Activated CD4-positive, CD25-positive, alpha-beta regulatory T cell (primary cell): ENCODE measurements at places on chromosomes 5 and 9.
A peak's percentile ranks its signal among the peaks of the same experiment; 100 is the strongest.

DNA sequence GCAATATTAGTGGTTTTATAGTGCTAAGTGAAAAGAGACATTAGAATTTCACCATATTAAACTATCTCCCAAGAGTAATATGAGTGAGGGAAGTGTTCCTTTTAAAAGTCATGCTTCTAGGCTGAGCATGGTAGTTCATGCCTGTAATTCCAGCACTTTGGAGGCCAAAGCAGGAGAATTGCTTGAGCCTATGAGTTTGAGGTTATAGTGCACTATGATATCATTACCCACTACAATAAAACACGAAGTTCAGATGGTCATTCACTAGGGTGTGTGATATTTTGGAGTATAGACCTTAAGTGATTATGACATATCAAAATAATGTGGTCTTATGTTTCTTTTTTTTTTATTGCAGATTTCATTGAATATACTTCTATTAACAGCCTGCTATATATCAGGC, 6.7 kb downstream of the KIF2A start:
- DNase-seq = no peak

GRCh38 chr5:14097998-14098471, 45.1 kb upstream of the TRIO start:
- DNase-seq = no peak

DNA sequence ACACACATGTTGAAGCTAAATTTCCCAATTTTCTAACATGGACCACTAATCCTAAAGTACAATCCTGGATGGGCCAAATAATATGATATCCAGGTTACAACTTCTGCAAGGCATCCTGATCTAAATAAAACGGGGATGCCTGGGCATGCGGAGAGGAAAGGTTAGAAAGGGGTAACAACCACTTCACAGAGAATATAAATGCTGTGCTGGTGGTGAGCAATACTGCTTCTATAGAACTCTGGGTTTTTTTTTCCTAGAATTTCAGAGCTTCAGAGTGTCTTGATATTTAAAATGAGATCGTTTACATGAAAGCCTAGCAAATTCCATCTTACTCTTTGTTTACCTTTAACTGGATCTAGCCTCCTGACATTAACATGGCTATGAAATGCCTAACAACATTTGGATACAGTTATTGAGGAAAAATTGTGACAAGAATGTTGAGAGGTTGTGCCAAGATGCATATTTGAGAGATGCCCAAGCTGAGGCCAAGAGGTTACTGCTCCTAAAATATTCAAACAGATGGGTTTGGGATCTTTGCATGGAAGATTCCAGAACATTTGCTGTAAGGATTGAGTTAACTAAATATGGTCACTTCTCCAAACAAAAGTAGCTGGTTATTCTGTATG, 22.4 kb downstream of the TNFAIP8 start:
- DNase-seq = no peak

GRCh38 chr5:105238561-105238960, 1676.0 kb upstream of the NUDT12 start:
- DNase-seq = no peak

GRCh38 chr5:142491270-142491669, 166.4 kb upstream of the SPRY4 start:
- no peak for DNase-seq

GRCh38 chr5:76240336-76240735, 157.2 kb downstream of the SV2C start:
- no peak for DNase-seq

DNA sequence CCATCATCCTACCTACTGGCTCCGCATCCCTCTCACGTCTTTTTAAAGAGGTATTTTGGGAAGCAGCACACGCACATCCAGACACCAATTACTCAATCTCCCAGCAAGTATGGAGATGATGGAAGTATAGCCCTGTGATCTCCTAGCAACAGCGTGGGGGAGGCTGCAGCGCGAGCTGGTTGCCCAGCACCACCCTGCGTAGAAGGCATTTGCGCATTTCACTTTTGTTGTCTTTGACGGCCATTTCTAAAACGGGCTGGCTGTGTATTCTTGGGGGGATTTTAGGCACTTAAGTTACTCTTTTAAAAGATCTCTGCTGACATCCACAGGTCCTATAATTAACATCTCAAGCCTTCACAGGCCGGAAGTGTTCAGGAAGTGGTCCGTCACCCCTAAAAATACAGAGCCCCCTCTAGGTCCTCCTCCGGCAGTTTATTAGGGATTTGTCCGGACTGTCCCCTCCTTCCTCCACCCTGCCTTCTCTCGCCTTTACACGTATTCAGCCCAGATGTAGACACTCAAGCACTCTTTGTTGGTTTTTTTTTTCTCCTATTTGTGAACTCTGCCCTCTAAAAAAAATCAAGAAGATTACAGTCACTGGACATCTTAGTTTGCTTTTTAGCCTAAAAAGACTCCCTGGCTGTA, 371.4 kb downstream of the NTRK2 start:
- no peak for DNase-seq

- DNase-seq = no peak
Measured at GRCh38 chr5:36870399-36871040, 6.0 kb upstream of the NIPBL start.

- no peak for DNase-seq
Measured at GRCh38 chr5:5146530-5147160, 6.5 kb downstream of the ADAMTS16 start.

DNA sequence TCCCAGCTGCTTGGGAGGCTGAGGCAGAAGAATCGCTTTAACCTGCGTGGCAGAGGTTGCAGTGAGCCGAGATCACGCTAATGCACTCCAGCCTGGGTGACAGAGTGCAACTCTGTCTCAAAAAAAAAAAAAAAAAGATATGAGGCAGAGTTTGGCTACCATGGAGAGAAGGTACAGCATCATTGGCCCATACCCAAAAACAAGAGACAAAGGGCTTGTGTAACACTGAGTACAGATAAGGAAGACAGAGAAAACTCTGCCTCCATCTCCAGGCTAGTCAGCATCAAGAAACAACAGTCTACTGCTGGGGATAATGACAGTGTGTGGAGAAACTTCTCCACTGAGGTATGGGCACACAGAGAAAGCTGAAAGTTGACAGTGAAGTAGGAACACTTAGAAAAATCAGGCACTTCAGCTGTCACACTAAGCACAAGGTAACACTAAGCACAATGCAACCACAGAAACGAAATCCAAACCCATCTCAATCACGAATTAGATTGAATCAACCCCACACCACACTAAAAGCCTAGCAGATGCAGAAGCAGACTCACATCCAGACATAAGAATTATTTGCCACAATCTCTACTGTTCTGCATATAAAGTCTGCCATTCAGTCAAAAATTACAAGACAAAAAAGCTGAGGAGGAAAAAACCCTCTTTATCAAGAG, 10.5 kb downstream of the PJA2 start:
- no peak for DNase-seq

GRCh38 chr9:100084128-100084453, 14.7 kb downstream of the ERP44 start:
- DNase-seq = no peak

GRCh38 chr5:89005990-89006389, 123.0 kb upstream of the MEF2C start:
- DNase-seq = no peak

DNA sequence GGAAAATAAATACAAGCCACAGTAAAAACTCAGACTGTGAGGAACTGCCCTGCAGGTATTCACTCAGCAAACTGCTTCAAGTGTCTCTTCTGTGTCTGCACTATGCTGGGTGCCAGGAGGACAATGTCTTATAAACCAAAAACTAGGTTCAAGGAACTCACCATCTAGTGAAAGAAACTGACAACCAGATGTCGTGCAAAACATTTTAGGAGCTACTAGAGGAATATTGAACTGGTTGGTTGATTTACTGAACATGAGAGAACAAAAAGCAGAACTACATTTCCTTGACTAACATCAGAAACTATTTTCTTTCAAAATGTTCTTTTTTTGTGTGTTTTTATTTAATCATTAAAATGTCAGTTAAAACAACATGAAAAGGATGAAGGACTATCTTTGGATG, 35.2 kb downstream of the ZNF366 start:
- DNase-seq = no peak

GRCh38 chr9:121556580-121556979, 56.9 kb upstream of the GGTA1 start:
- no peak for DNase-seq

- DNase-seq = no peak
Measured at GRCh38 chr9:105205787-105206495, 38.5 kb upstream of the SLC44A1 start.

DNA sequence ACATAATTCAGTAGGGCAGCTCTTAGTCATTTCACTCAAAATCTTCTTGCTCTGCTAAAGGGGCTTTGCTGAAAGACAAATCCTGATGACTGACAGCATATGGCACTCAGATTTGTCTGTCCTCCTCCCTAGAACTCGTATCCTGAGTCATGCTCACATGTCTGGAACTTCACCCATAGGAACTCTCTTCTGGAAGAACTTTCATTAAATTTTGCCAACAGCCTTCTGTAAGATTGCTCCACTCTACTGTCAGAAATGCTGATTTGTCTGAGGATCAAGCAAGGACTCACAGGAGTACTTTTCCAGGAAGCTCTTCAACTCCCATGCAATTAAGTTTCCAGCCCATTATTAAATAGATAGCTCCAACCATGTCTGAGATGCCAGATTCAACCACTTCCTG, 59.8 kb upstream of the SNX2 start:
- DNase-seq = no peak

- DNase-seq = no peak
Measured at GRCh38 chr5:94691949-94692348, 73.5 kb downstream of the SLF1 start.

- DNase-seq = no peak
Measured at GRCh38 chr9:135601988-135602387, 37.4 kb downstream of the GLT6D1 start.

DNA sequence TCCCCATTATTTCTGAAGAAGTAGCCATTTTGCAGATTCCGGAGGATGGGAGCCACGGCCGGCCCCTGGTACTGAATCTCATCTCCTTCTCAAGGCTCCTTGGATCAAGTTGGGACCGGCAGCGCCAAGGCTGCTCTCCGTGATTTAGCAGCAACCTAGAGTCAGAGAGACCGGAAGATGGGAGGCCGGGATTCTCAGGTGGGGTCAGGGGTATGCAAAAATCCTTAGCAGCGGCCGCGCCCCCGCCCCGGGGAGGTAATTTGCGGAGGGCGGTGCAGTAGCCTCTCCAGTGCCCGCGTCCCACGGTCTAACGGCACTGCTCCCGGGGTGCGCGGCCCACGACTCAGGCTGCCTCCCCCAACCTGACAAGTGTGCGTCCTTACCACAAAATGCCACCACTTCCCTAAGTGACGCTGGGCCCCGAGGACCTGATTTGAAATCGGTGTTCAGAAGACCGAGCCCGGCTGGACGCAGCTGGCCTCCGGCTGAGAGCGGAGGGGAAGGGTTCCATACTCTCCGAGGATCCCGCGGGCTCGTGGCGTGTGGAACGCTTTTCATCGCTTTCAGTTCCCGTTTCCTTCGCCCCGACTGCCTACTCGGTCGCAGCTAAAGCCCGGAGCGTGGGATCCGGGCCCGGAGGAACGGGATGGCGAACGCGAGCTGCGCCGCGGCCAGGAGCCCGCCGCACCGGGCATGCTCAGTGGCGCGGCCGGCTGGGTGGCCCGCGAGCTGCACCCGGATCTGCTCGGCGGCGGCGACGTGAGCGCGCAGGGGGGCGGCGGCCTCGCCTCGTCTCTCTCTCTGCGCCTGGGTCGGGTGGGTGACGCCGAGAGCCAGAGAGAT, at the start of gene SCAMP1:
SCAMP1 (plus strand) TSS at position 787 of the 843 bp plus-strand sequence; CDS start at position 842, 55 bp downstream.
- peak; percentile 82 for DNase-seq

GRCh38 chr9:3475300-3476020, 50.3 kb downstream of the RFX3 start:
- DNase-seq = no peak

GRCh38 chr9:70954126-70954525, 167.3 kb downstream of the TRPM3 start:
- no peak for DNase-seq

- no peak for DNase-seq
Measured at GRCh38 chr5:83608122-83608521, 112.5 kb downstream of the HAPLN1 start.

DNA sequence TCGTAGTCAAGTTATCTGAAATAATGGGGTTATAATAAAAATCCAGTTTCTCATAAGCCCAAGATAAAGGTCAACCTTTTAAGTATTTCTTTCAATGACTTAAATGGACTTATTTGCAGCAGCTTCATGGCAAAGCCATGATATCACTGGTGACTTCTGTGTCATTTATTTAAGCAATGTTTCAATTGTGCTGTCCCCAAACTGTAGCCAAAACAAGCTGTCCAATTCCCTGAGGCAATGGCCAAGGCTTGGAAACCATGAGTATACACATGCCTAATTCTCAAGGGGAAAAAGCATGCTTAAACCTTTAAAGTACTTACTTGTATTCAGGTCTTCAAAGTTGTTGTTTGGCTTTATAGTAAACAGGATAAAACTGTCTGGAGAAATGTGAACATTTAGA, 376.4 kb upstream of the TNC start:
- DNase-seq = no peak

DNA sequence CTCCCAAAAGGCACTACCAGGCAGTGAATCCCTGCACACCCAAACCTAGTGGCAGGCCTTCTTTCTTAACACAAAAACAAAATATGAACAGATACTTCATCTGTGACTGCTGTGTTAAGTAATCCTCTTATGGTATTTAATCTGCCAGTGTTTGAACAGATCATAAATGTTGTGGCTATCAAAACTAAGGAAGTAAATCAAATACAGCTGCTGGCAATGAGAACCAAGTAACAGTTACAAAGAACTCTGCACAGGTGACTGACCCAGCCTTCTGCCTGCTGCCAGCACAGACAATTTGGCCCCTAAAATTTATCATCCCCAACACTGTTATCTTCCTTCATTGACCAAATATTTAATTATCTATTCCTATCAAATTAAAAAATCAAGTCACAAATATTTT, 78.0 kb downstream of the GNAQ start:
- DNase-seq = no peak

GRCh38 chr5:96434201-96434645, 1.2 kb upstream of the PCSK1 start:
- DNase-seq = no peak

DNA sequence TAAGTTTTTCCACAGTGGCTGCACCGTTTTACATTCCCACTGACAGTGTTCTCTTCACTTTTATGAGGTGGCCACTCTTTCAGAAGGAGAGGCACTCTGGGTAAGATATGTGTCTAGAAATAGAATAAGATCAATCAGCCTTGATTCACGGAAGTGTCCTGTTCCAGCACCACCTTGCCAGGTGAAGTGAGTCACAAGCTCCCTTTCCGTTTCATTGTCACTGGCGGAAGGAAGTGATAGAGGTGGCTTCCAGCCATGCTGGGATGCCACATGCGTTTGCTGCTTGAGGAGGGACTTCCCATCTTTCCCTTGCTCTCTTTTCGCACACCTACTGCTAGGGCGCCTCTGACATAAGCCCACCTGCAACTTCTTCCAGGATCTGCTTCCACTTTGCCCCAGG, 217.1 kb downstream of the PIK3R1 start:
- no peak for DNase-seq
